ENCODE measurements at places on chromosomes 2 and 18.

- DNase-seq = no peak
These were observed 11.2 kb upstream of the GALM start for GRCh38 chr2:38654528-38655381.

DNA sequence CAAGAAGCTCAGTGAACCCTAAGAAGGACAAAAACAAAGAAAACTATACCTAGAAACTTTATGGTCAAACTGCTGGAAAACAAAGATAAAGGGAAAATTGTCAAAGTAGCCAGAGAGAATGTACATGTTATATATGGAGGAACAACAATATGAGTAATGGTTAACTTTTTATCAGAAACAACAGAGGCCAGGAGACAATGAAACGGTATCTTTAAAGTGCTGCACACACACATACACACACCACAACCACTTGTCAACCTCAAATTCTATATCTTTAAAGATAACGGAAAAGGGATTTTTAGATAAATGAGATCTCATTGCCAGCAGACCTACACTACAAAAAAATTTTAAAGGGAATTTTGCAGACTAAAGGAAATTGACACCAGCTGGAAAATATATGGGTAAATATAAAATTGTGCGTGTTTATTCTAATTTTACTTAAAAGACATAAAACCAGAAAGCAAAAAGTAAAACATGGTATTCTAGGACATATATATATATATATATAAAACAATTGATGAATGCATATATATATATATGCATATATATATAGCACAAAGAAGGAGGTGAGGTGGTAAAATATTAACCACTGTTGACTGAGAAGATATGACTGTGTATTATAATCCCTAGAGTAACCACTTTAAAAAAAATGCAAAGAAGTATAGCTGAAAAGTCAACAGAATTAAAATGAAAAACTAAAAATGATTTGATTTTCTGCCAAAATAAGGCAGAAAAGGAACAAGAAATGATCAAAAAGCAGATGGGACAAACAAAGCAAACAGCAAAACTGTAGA lies 172.0 kb downstream of the SRBD1 start:
- no peak for DNase-seq

DNA sequence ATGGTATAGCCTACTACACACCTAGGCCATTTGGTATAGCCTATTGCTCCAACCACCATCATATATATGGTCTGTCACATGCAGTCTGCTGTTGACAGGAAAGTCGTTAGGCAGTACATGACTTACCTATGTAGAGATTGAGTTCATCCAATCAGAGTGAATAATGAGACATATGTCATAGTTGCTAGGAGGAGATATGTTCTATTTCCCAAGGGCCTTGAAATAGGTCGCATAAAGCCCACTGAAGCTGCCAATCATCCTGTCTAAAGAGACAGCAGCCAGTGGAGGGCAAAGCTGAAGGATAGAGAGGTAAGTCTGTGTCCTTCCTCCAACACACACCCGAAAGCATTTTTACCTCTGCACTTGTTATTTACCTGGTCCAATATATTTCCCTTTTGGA lies 263.4 kb downstream of the PTPRM start:
- DNase-seq = no peak

- peak; percentile 2 for DNase-seq
These were observed 43.7 kb upstream of the NAT8 start for GRCh38 chr2:73685764-73686438.

DNA sequence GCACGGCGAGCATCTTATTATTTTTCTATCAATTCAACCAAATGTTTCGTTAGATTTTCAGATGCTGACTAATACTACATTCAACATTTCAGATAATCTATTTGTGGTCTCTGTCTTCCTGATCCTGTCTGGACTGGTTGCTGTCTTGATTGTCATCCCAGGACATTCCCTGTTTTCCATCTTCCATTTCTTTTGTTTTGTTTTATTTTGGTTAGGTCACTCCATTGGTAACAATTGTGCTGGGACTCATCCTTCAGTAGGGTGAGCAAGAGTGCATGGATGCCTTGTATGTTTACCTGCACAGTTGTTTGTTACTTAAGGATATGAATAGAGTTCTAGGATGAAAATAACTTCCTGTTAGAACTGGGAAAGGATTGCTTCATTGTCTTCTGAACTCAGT lies 55.9 kb upstream of the ACYP2 start:
- DNase-seq = no peak

DNA sequence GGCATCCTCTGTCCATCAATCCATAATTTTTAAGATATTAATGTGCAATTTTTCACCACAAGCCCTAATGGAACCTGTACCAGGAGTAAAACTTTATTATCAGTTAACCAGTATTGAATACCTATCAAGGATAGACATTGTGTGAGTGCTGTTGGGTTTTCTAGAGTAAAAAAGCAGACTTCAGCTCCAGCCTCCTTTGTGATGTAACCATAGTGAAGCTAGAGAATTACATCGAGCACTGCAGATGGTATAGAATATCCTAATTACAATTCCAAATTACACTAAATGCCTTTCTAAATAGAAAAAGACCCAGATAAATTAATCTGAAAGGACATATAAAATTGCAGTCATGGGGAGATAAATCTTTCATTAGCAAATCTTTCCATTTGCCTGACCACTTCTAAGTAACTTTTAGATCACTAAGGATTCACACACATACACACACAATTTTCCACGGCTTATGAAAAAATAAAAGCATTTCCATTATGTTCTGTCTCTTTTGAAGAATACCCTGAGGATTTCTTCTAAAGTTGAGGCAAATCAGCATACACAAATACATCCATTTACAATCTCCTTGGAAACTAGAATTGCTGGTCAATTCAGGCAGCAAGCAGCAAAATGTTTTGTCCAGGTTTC lies 117.1 kb upstream of the TANK start:
- DNase-seq = no peak
